Sigmoid colon (tissue), 7 donors: ENCODE measurements at places on chromosomes 5 and 9.

- peaks cover 24% of the 10 kb centered on the region for H3K4me1 ChIP-seq
- no peaks in the 10 kb centered on the region for H3K36me3 ChIP-seq
- H3K27ac ChIP-seq, result no peak overlapping the region
- no peaks in the 10 kb centered on the region for H3K27me3 ChIP-seq
Observed at GRCh38 chr5:171913987-171914273, 92.5 kb downstream of the FBXW11 start.

- H3K27me3 ChIP-seq, result no peaks in the 10 kb centered on the region
- H3K4me3 ChIP-seq, result no peak overlapping the region
- H3K4me1 ChIP-seq, result peaks cover 33% of the 10 kb centered on the region
- no peak for DNase-seq
- H3K36me3 ChIP-seq, result no peaks in the 10 kb centered on the region
Observed at GRCh38 chr5:10364186-10364689, 10.7 kb downstream of the MARCHF6 start.

- peak overlapping the region; percentile 85 for H3K4me3 ChIP-seq
- H3K27ac ChIP-seq, result peak overlapping the region; percentile 93
- peaks cover 8% of the 10 kb centered on the region for H3K36me3 ChIP-seq
- no peak for DNase-seq
- H3K4me1 ChIP-seq, result peaks cover 64% of the 10 kb centered on the region
Observed at GRCh38 chr9:133374612-133375115, 1.2 kb downstream of the SURF4 start.

- DNase-seq, result no peak
- no peaks in the 10 kb centered on the region for H3K4me1 ChIP-seq
- no peak overlapping the region for H3K4me3 ChIP-seq
Observed at GRCh38 chr5:170312666-170313065, 15.1 kb upstream of the LCP2 start.

DNA sequence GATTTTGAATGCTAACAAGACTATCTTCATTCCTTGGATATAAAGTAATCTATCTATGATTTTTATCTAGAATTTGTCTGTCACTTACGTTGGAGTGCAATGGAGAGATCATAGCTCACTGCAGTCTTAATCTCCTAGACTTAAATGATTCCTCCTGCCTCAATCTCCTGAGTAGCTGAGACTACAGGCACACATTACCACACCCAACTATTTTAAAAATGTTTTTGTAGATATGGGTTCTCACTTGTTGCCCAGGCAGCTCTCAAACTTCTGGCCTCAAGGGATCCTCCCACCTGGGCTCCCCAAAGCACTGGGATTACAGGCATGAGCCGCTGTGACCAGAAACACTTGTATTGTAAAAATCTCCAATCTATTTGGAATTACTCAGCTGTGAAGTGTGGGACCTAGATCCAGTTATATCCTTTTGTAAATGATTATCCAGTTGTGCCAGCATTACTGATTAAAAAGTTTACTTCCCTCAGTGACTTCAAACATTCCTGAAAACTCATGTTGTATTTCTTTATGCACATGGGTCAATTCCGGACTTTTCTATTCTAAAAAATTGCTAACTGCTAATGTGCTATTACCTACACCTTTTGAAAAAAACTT lies 1793.8 kb upstream of the WWC1 start:
- no peaks in the 10 kb centered on the region for H3K36me3 ChIP-seq
- DNase-seq, result no peak
- no peak overlapping the region for H3K4me3 ChIP-seq
- H3K27me3 ChIP-seq, result no peaks in the 10 kb centered on the region
- no peak overlapping the region for H3K27ac ChIP-seq

DNA sequence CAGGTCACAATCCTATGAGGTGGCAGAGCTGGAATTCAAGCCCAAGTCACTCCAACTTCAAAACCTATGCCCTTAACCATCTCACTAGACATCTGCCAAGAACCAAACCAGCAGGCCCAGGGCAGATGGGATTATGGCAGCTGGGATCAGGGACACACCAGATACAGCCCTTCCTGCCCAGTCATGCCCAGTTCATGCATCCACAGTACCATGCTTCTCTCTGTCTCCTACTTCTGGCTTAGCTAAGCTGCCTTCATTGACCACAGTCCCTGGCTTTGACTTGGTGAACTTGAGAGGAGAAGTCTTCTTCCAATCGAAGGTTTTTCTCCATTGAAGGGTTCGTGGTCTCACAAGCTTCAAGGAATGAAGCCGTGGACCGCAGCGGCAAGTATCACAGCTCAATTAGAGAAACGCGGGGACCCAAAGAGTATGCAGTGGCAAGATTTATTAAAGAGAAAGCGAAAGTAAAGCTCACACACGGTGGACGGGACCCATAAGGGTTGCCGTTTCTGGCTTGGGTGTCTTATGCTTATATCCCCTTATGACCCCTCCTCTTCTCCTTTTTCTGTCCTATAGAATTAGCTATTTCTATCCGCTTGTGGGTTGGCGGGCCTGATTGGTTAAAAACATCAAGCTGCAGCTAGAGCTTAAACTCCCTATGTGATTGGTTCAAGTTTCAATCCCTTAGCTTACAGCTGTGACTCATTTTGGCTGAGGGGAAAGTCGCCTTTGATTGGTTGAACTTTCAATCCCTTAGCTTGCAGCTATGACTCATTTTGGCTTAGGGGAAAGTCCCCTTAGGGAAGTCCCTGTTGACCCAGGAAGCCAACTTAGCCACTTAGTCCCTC lies 101.2 kb downstream of the TRIM36 start:
- no peak for DNase-seq
- H3K4me3 ChIP-seq, result no peak overlapping the region
- H3K27ac ChIP-seq, result no peak overlapping the region
- H3K36me3 ChIP-seq, result no peaks in the 10 kb centered on the region
- H3K27me3 ChIP-seq, result no peaks in the 10 kb centered on the region
- H3K4me1 ChIP-seq, result no peaks in the 10 kb centered on the region

GRCh38 chr9:110389148-110389750 lies 51.6 kb upstream of the TXNDC8 start:
- H3K27me3 ChIP-seq, result no peaks in the 10 kb centered on the region
- no peak overlapping the region for H3K4me3 ChIP-seq
- no peaks in the 10 kb centered on the region for H3K4me1 ChIP-seq
- H3K27ac ChIP-seq, result no peak overlapping the region
